Ureter (tissue), 1 donor: ENCODE measurements at places on chromosomes 1 and 21. TPM values are rescaled to one million over a fixed set of nuclear protein-coding genes. Genes with fewer than 3 reads are reported as not detected.

DNA sequence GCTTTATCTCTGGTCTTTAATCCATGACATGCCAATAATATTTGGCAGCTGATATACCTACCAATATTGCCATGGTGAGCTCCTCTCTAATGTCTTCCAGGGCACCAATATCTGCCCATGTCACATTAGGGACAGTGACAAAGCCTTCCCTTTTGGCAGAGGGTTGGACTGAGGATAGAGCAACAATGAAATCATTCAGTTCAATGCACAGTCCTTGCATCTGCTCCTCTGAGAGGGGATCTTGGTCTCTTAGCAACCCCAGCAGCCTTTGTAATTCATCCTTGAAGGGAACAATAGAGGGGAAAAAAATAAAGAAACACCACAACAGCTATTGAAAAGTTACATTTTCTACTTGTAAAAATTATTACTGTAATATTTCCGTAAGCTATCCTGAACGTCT is 42.3 kb downstream of the NVL start:
- DNase-seq, result no peak

DNA sequence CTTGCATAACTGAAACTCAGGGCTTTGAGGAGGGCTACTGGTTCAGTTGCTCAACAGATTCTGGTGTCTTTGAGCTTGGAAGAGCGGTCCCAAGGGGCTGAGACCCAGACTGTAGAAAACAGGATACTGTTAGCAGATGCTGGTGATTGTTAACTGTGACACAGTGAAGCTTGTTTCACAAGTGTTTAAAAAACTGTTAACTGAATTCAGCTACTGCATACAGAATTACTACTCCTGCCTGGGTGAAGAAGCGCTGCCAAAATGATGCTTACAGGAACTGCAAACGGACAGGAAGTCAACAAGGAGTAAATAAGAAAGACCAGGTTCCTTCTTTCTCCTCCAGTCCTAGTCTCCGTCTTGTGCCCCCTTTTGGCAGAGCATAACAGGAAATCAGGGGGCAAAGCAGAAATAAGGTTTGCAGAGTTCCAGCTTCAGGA is 195.3 kb upstream of the USP25 start:
- DNase-seq, result no peak

DNA sequence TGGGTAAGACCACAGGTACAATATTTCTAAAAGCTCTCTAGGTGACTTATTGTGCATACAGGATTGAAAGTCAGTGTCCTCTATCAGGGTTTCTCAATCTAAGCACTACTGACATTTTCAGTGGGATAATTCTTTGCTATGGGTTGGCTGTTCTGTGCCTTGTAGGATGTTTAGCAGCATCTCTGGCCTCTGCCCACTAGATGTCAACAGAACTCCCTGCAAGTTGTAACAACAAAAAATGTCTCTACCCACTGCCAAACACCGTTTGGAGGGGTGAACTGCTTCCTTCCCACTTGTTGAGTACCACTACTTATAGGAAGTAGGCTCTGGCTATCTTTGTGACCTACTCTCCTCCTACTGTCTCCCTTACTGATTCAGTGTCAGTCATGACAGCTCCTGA is 90.1 kb upstream of the ZRANB2 start:
- DNase-seq, result no peak

GRCh38 chr1:43753422-43753821 is 46.1 kb downstream of the ST3GAL3 start:
- DNase-seq, result no peak

DNA sequence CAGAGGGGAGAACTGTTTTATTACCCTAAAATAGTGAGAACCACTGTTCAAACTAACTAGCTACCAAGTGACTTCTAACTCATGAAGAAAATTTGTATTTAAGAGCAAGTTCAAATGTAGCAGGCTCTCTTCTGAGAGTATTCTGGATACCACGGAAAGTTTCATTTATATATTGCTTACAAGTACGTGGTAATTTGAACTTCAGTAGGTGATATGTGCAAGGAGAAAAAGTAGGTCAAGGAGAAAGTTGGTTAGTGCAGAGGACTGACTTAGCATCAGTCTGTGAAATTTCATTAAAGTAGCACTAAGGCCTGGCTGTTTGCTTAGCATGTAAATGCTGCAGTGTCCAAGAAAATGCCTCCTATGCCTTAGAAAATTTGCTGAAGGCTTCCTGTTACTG is 16.7 kb downstream of the SERPINC1 start:
- DNase-seq, result no peak

DNA sequence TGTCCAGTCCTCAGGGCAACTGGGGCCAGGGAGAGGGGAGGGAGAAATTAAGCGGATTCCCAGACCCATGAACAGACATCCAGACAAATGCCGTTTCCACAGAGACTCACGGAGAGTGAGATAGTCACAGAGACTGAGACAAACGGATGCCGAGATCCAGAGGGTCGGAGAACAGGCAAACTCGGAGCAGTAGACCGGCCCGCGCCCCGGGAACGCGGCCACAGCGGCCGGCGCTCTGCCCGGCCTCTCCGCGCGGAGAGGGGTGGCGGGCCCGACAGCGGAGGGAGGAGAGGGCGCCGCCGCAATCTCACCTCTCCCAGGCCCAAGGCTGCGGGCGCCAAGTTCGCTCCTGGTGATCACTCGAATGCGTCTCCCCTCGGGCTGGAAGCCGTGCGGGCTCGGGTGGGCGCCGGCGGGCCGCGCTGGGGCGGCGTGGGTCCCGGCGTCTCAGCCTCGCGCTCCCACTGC is 831 bp upstream of the FOXD2 start:
- DNase-seq, result no peak

GRCh38 chr1:94778808-94779207 is 41.3 kb upstream of the SLC44A3 start:
- DNase-seq, result no peak

DNA sequence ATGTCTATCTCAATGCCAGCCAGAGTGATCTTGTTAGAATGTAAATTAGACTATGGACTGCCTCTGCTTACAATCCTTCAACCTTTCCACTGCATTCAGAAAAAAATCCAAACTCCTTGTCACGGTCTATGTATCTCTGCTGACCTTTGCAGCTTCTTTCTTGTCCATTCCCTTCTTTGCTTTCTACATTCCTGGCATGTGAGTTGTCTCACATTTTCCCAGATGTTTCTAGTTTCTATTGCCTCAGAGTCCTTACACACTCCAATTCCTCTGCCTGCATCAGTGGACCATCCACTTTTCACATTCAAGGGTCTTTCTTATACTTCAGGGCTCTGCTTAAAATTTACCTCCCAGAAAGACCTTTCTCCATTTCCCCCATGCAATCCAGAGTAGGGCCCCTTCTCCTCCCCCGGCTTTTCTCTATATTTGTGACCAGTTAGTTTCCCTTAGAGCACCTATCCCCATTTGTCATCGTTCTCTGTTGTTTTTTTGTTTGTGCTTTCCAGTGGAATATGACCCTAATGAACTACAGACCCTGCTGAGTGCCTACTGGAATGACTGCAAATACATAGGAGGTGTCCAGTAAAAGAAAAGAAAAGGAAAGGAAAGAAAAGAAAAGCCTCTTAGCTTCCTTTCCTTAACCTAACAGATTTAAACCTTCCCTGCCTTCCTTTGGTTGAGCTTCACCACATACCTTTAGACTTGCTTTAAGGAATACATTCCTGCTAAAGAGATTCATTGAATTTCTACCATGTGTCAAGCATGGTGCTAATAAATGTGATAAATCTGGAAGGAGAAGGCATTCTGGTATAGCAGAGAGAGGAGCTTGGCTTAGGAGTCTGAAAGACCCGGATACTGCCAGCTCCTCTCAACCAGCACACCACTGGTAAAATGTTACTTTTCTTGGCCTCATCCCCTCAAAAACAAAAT is 102.0 kb downstream of the DIRAS3 start:
- no peak for DNase-seq

DNA sequence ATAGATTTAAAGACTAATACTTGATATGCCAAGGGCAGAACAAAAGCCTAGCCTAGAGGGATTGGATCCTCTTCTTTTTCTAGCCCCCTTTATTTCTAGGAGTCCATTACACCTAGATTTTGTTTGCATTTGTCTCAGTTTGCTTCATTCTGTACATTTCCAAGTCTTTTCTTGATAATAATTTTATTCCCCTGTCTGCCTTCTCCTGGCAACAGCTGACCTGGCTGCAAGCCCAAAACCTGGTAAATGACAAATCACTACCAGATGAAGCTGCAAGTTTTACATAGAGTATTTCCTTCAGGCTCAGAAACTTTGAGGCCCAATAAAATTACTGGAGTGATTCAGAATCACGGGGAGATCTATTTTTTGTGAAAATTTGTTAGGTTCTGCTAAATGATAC is 36.5 kb upstream of the LHX8 start:
- no peak for DNase-seq

DNA sequence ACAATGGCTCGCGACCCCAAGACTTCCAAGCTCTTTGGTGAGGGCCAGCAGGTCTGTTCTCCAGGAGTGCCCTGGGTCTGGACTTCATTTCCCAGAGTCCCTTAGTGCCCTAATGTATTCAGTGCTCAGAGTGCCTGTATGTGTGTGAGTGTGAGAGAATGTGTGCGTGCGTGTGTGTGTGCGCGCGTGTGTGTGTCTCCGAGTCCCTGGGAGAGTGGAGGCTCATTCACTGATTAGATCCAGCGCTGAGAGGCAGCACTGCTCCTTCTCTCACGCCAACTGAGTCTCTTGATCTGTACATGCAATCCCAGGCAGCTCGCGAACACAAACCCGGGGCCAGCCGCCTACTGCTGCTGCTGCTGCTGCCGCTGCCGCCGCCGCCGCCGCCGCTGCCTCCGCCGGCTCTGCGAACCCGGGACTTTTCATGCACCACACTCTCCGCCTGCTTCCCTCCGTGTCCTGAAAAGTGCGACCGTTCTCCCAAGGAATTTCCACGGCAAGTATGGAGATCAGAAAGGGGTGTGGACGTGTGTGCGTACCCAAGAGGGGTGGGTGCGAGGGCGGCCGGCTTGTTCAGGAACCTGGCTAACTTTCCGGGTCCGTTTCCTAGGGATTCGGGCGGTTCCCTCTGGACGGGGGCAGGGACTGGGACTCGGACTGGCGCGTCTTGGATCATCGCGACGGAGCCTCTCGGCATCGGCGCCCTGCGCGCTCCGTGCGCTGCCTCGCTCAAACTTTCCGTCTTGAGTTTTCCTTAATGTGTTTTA is at the start of gene RNF220:
TSS of gene RNF220 (plus strand) at position 225 of the 767 bp plus-strand sequence.
- DNase-seq, result no peak

DNA sequence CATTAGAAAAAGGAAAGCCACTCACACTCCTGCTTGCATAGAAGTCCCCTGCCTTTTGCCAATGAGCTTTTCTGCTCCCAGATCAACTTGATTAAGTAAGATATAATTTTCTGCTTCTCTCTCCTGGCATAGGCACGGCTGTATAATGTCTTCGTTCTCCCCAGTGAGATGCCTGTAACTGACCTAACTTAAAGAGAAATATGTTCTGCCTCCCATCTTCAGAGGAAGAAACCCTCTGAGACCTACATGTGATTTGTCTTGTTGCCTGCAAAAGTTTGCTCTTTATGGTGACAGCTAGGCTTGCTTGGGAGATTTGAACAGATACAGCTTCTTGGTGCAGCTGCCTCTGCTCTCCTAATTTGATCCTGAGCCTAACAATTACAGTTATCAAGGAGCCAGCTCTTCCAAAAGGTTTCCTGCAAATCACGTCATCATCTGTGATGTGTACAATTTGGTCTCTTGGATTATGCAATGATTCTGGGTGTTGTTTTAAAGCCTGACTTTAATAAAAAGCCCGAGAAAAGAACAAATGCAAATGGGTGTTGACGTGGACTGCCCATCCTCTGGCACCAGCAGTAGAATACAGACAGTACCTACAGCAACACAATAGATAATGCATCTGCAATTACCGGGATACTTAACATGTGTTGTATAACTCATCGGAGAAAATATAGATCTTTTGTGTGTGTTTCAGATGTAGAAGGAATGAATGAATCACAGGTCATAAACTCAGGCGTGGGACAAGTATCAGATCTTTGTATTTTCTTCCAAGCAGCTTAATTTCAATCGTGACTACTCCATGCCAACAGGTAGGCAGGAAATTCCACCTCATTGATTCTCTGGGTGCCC is 76.2 kb upstream of the KAZN start:
- DNase-seq, result no peak

DNA sequence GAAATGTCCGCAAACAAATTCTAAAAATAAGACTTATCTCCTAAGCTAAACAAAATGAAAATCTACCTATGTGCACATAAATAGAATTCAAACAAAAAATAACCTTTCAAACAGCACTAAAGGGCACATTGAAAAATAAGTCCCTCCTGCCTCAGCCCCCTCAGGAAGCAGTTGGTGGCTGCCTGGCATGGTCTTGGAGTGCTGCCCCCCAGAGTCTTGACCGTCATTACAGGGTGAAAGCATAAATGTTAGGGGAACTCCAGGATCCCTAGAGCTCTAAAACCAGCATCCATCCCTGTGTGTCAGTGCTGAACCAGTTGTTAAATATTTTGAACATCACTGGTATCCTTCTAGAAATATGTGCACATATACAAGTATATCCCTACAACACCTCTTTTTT is 6.5 kb upstream of the NPL start:
- DNase-seq, result no peak

DNA sequence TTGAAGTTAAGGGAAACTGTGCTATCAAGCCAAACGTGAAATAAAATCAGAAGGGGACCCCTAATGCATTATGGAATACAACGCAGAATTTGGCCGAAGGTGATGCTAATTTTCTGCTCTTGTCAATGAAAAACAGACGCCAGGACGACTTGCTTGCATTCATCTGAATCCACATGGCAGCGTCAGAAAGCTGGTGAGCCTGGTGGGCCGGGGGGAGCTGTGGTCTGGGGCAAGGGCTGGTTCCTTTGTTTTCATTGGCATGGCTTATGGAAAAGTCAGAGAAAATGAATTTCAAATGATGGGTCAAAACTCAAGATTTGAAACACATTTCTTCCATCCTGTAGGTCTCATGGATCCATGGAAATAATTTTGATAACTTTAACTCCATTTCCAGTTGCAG is 86.4 kb upstream of the RUNX1 start:
- no peak for DNase-seq

GRCh38 chr1:53373246-53373645 is 45.4 kb upstream of the LRP8 start:
- peak; percentile 22 for DNase-seq

- DNase-seq, result no peak
Measured at GRCh38 chr1:153928791-153929341, 6.1 kb upstream of the GATAD2B start.

GRCh38 chr1:32336963-32337675 is 1.1 kb upstream of the MARCKSL1 start:
- DNase-seq, result no peak

GRCh38 chr1:198106011-198106410 is 50.8 kb upstream of the NEK7 start:
- no peak for DNase-seq

PLEKHA6 gene
- 61.5 TPM for total RNA-seq

FOXO6 gene
- total RNA-seq, result 8.6 TPM

FOXD2 gene
- total RNA-seq, result 0.34 TPM

HCRTR1 gene
- not detected for total RNA-seq

OR14K1 gene
- total RNA-seq, result not detected

RUNX3 gene
- total RNA-seq, result 5.3 TPM
